ENCODE measurements at places on chromosomes 3 and 15.
A peak's percentile ranks its signal among the peaks of the same experiment; 100 is the strongest.

- DNase-seq = peak; percentile 8
Observed at GRCh38 chr3:191051037-191051436, 148.0 kb upstream of the OSTN start.

DNA sequence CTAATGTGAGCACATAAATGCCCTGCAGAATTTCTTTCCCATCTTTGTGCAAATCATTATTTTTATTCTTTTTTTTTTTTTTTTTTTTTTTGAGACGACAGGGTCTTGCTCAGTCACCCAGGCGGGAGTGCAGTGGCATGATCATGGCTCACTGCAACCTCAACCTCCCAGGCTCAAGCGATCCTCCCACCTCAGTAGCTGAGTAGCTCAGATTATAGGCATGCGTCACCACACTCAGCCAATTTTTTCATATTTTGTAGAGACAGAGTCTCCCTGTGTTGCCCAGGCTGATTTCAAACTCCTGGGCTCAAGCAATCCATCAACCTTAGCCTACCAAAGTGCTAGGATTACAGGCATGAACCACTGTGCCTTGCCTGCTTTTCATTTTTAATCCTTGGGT lies 22.9 kb downstream of the DAG1 start:
- DNase-seq = no peak

DNA sequence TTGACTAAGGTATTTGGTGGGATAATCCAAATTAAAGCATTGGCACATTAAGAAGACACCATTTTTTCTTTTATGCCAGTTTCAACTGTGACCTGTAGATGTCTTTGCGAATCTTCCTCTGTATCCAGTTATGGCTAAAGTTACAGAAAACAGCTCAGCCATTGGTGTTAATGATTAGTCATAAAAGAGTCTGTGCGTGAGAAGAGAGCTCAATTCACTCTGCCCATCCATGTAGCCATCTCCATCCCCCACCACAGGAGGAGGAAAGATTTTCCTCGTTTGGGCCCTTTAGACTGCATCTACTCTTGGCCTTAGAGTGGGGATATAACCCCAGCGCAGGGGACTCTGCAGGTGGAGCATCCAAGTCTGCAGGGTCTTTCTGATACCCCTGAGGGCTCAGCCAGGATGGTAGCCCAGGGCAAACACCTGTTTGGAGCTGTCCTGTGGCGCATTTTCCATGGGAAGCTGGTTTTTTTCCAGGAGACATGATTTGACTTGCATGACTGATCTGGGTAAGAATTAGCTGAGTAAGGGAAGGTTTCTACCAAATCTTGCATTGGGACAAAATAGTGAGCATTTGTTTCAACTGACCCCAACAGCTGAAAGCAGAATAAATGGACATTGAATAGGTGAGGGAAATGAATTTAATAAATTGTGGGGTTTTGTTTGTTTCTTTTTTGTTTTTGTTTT lies 29.5 kb downstream of the NANOGP8 start:
- no peak for DNase-seq

GRCh38 chr15:55260562-55261131 lies 29.0 kb downstream of the RAB27A start:
- DNase-seq = no peak

DNA sequence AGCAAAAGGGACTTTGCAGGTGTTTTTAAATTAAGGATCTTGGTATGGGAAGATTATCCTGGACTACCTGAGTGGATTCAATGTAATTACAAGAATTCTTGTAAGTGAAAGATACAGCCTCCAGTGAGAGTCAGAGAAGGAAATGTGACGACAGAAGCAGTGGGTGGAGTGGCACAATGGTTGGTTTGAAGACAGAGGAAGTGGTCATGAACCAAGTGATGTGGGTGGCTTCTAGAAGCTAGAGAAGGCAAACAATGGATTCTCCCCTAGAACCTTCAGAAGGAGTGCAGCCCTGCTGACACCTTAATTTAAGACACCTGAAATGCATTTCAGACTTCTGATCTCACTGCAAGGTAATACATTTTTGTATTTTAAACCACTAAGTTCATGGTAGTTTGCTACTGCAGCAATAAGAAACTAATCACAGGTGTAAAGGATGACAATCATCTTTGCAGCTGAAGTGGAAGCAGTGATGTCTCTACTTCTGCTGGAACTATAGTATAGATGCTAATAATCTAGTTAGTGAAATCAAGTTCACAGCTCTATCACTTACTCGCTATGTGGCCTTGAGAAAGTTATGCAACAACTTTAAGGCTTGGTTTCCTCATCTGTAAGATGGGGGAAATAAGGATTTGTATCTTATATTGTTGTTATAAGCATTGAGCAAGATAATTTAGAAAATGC lies 403.4 kb upstream of the SUCLG2 start:
- DNase-seq = no peak

DNA sequence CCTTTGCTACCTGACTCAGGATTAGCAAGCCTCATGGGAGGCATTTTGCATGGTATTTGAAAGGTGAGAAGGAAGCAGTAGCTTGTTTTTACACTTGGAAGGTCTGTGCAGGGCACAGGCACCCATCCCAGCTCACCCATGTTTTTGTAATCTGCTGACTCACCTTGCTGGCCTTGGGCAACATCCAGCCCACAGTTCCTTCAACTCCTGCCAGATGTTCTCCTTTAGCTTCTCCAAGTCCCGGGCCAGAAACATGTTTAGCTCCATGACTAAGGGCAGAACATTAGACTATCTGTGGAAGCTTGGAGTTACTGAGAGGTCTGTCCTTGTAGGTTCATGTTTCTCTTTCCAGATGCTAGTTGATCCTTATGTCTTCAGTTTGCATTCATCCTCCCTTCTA lies 12.4 kb upstream of the ZNF770 start:
- no peak for DNase-seq

DNA sequence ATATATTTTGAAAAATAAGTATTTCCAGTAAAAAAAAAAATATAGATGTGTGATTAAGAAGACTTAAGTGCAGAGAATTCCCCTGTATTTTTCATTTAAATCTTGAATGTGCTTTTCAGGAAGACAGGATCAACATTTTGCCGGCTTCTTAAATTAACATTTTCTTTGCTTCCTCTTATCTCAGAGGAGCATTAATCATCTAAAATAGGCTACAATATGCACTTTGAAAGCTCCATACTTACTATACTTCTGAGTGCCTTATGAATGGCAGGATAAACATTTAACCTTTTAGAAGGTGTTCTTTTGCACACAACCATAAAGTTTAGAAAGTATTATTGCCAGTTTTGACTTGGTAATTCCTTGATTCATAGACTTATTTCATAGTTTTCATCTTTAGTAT lies 164.3 kb downstream of the ECT2 start:
- DNase-seq = no peak

- no peak for DNase-seq
Observed at GRCh38 chr15:101048581-101049030, 129.4 kb downstream of the LRRK1 start.

DNA sequence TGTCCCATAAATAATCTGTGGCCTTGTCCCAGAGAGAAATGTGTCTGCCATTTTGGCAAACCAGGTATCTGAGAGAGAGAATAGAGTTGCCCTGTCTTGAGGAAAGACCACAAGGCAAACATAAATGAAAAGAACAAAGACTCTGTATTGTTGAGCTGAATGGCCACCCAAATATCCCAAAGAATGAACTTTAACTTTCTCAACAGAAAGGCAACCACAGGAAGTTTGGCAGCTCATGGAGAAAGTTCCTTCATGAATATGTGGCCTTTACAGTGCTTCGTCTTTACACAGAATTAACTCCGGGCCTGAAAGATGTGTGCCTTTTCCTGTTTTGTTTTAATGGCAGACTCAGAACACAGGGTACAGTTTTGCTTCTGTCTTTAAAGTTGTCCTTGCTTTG lies 41.4 kb upstream of the THBS1 start:
- no peak for DNase-seq

DNA sequence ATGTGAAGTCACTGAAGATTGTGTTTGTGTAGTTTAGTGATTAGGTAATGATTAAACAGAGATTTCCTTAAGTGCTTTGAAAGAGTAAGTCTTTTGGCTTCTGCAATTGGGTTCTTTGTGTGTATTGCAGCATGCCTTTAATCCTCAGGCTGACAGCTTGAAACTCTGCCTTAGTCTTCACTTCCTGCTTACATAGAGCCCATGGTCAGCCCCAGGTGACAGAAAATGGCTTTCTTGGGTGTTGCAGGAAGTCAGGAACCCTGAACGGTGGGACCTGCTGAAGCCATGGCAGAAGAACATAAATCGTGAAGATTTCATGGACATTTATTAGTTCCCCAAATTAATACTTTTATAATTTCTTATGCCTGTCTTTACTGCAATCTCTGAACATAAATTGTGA lies 61.3 kb downstream of the KBTBD8 start:
- no peak for DNase-seq

GRCh38 chr3:54671511-54671910 lies 256.3 kb downstream of the LRTM1 start:
- no peak for DNase-seq

- peak; percentile 81 for DNase-seq
Observed at GRCh38 chr3:11601446-11602238, 42.1 kb downstream of the VGLL4 start.

GRCh38 chr3:150300388-150300787 lies 107.7 kb upstream of the TSC22D2 start:
- DNase-seq = no peak

DNA sequence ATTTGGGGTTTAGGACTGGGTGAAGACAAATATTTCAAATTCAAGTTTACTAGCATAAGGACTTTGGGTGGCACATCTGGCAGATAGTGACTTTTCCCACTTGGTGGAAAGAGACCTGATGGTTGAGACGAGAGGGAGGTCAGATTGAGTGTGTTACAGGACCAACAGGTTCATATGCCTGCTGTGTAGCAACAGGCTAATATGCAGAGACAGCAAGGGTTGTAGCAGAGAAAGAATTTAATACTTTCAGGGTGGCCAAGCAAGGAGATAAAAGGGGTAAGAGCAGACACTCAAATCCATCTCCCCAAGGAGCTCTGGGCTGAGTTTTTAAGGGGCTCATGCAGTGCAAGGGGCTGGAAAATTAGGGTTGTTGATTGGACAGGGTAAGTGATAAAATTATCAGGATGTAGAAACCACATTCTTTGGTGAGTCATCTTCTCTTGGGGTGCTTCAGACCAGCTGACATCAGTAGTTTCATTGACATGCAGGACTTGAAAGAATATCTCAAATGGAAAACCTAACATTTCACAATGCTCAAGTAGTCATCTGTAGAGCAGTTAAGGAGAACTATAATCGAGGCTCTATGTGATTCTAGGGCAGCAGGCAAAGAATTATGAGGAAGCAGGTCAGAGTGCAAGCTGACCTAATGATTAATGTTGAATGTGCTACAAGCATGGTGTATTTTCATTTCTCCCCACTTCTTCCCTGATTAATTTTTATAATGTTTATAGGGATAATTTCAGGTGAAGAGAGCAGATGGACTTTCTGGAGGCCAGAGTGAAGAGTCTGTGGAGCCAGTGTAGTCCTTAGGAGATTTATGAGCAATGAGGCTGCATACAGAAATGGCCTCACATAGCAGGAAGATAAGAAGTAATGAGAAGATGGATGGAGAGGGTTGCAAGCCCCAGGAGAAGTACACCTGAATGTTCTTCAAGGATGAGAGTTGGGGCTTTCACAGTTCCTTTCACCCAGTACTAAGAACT lies 13.7 kb downstream of the FOXB1 start:
- DNase-seq = no peak

DNA sequence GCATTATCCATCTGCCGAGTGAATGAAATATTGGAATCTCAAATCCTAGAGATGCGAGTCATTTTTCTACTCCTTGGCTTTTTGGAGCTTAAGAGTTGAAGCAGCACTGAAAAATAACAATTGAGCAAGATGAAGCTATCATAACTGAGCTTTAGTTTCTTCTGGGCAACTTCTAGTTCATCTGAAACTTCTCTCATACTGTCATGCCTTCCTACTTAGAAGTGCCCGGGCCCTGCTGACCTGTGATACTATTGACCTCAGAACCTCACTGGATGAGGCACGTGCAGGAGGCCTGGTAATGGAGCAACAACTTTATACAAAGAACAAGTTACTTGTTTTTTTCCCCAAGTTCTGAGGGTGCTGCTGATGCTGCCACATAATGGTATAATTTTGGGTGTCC lies 48.5 kb upstream of the P3H2 start:
- no peak for DNase-seq

DNA sequence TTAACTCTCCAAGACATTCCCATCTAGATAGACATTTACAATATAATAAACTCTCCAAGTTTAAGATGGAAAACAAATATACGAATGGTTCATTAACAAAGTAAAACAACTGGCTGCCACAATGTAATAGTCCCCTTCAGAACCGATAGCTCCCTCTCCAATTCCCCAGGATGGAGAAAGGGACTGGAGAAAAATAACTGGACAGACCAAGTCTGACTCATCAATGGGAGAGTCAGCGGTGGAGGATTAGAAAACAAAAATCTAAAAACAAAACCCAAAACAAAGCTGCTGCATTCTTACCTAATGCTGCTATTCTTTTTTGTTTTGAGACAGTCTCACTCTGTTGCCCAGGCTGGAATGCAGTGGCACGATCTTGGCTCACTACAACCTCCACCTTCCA lies 468.1 kb downstream of the SHQ1 start:
- DNase-seq = no peak

GRCh38 chr3:153180860-153181372 lies 18.9 kb downstream of the RAP2B start:
- no peak for DNase-seq

- no peak for DNase-seq
Observed at GRCh38 chr15:50862553-50862952, 45.9 kb upstream of the AP4E1 start.

- no peak for DNase-seq
Observed at GRCh38 chr3:34284959-34285826, 486.8 kb downstream of the PDCD6IP start.

DNA sequence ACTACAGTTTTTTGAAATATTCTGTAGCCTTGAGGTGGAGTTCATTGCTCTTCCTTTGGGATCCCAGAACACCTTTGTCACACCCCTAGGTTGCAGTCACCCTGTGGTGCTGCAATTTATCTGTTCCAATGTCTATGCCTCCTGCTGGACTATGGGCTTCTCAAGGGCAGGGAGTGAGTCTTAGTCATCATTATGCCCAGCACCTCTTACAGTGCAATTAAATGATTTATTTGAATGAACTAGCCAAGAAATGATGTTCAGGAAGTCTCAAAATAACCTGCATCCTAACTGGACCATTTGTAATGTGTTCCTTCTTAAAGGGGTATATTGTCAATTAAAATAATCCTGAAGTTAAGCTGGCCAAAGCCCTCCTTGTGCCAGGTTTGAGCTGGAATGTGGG lies 28.5 kb downstream of the SHC4 start:
- DNase-seq = no peak

GRCh38 chr3:64917914-64918453 lies 230.2 kb upstream of the ADAMTS9 start:
- no peak for DNase-seq

DNA sequence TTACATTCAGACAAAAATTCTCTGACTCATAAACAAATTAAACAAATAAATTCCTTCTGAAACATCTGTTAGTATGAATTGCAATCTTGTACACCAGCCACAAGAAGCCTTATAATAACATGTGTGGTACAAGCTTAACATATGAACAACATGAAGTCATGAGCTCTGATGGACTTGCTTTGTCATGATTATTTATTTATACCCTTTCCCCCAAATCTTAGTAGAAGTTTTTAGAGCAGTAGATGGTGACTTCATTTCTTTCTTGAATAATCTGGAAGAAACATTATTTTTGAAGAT lies 633.4 kb downstream of the EPHA3 start:
- no peak for DNase-seq

GRCh38 chr15:86322629-86323028 lies 243.0 kb downstream of the AGBL1 start:
- DNase-seq = no peak

GRCh38 chr15:50210462-50211157 lies 28.6 kb downstream of the SLC27A2 start:
- no peak for DNase-seq

GRCh38 chr3:188449421-188449820 lies 295.5 kb downstream of the LPP start:
- no peak for DNase-seq
